ENCODE measurements at places on chromosomes 2 and 18.

DNA sequence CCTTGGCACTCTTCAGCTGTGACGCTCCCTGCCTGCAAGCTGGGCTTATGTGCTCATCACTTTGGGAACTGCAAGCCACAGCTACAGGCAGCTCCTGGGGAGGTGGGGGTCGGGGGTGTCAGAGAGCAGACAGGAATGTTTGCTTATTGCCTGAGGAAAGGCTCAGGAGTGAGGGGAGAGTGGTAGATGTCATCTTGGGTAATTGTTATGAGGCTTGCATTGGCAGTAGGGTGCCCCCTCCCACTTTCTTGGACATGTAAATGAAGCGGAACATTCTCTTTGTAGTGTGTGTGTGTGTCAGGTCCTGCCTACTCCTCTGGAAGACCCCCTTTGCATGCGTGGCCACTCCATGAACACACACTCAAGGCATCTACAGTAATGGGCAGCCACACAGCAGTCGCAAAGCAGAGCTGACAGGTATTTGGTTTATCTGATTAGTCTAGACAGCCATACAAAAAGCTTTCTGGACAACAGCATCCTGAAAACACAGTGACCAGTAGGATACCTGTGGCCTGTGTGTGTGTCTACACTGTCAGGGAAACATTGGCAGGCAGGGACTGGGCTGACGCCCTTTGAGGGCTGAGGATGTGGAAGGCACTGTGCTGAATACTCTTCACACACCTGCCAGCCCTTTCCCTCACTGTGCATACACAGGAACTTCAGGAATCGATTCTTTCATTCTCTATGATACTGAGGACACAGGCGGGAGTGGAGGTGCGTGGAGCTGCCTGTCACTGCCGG, 17.1 kb upstream of the MC2R start:
- no peak for DNase-seq

DNA sequence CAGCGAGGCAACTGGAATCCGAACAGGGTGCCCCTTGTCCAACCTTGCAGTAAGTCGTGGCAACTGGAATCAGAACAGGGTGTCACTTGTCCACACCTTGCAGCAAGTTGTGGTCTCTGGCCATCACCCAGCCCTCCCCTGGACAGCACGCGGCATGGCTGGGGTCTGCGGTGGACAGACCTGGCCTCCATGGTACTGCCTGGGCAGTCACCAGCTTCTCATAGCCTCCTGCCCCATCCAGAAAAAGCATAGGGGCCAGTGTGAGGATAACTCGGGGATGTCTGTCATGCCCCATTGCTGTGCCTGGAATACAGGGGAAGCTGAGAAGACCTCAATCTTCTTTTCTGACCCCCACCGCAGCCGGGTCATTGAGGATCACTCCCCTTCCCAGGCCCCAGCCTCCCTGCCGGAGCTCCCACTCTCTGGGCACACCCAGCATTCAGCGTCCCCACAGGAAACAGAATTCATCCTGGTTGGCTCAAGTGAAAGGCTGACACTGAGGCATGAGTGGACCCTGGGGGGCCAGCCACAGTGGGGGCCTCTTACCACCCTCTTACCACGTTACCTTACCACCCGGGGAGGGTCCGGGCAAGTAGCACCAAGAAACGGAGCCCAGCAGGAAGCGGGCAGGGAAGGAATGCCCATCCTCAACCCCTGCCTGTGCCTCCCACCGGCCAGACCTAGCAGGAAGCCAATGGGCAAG, 68.0 kb upstream of the RAB6C start:
- no peak for DNase-seq

DNA sequence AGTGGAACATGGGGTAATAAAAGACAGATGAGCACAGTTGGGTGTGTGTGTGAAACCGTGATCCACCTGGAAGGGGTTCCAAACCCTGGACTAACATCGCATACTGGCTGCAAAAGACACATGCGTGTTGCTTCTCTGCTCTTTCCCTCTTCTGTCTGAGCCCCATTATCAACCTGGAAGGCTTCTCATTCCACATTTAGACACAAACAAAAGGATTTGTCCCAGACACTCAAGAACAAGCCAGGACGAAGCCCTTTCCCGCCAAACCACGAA, 7.0 kb upstream of the SP9 start:
- no peak for DNase-seq

DNA sequence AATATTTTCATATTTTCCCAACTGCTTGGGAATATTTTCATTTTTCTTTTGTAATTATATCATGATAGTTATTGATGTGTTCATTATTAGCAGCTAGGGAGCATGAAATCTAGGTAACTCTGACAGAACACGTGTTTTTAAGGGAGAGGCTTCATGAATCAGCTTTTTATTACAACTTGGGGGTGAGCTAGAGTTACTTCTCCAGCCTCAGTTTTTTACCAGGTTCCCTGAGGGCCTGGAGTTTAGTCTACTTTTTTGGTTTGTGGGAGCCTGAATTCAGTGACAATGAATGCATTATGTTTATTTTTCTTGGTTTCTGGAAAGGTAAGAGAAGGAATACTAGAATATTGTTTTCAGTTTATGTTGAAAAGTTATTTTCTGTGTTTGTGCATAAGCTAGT, 18.0 kb downstream of the NAB1 start:
- DNase-seq = no peak

DNA sequence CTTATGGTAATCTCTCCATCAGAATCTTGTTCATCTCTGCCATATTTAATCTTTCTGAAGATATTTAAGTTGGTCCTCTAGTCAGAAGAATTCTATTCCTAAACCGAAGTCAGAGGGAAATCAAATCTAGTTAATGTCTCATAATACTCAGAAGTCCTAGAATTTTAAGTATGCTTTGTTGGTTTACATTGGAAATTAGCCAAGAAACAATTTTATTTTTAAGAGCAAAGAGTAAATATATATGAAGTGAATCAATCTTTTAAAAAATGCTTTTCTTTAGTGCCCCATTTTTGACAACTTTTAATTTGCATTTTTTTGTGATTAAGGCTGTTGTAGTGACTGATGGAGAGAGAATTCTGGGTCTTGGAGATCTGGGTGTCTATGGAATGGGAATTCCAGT, 38.1 kb downstream of the ME2 start:
- DNase-seq = no peak

All from esophagus squamous epithelium (tissue), 5 donors.